ENCODE measurements at places on chromosomes 11 and 22.

DNA sequence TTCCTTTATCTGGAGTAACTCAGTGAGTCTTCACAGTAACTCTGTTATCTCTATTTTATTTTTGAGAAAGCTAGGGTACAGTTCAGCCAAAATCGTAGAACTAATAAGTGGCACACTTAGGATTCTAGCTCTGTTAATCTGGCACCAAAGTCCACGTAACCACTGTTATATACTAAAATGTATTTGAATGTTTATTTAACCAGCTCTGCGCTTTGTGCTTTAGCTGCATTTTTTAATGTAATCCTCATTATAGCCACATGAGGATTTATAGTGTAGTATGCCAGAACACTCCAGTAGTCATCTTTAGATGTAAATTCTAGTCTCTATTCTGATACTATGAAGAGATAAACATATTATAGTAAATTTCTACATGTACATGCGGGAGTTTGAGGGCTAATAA, 36.8 kb downstream of the YAP1 start:
- H3K27me3 ChIP-seq, result peaks cover 6% of the 10 kb centered on the region
- no peak overlapping the region for H3K4me3 ChIP-seq
- DNase-seq, result no peak

- no peak overlapping the region for H3K27ac ChIP-seq
- no peak for DNase-seq
- H3K4me3 ChIP-seq, result no peak overlapping the region
- H3K36me3 ChIP-seq, result no peaks in the 10 kb centered on the region
- no peaks in the 10 kb centered on the region for H3K27me3 ChIP-seq
Observed at GRCh38 chr22:49113758-49114157, 713.9 kb downstream of the BRD1 start.

- DNase-seq, result no peak
- no peak overlapping the region for H3K4me3 ChIP-seq
- no peaks in the 10 kb centered on the region for H3K27me3 ChIP-seq
- H3K27ac ChIP-seq, result no peak overlapping the region
- H3K36me3 ChIP-seq, result no peaks in the 10 kb centered on the region
- peaks cover 16% of the 10 kb centered on the region for H3K4me1 ChIP-seq
Observed at GRCh38 chr11:122803716-122804115, 34.6 kb upstream of the CRTAM start.

DNA sequence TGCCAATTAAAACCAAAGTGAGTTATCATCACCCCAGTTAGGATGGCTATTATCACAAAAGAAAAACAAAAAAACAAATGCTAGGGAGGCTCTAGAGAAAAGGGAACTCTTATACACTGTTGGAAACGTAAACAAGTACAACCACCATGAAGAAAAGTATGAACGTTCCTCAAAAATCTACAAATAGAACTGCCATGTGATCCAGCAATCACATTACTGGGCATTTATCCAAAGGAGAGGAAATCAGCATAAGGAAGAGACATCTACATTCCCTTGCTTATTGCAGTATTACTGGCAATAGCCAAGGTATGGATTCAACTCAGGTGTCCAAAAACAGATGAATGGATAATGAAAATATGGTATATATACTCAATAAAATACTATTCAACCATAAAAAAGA, 1145.1 kb downstream of the LRRC4C start:
- no peaks in the 10 kb centered on the region for H3K4me1 ChIP-seq
- no peak overlapping the region for H3K27ac ChIP-seq

GRCh38 chr22:32584650-32585049, 110.0 kb downstream of the FBXO7 start:
- no peaks in the 10 kb centered on the region for H3K4me1 ChIP-seq
- H3K4me3 ChIP-seq, result no peak overlapping the region
- no peak for DNase-seq
- H3K36me3 ChIP-seq, result no peaks in the 10 kb centered on the region

GRCh38 chr11:33716243-33716642, 15.6 kb upstream of the C11orf91 start:
- H3K4me1 ChIP-seq, result peaks cover 14% of the 10 kb centered on the region
- no peak overlapping the region for H3K27ac ChIP-seq
- no peak overlapping the region for H3K4me3 ChIP-seq
- no peak for DNase-seq

DNA sequence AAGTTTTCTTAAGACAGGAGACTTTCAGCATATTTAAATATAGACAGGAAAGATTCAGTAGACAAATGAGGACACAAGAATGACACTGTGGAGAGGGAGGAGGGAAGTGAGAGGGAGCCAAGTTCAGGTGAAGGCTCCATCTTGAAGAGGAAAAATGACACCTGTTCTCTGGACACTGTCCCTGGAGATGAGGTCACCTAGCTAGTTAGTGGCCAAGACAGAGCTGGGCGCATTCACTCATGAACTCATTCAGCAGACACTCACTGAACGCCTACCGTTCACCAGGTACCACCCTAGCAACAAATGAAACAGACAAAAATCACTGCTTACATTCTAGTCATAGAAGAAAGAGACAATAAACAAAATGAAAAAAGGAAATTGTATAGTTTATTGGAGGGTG, 103.3 kb upstream of the PARVA start:
- H3K27me3 ChIP-seq, result no peaks in the 10 kb centered on the region
- DNase-seq, result no peak
- no peak overlapping the region for H3K4me3 ChIP-seq
- no peaks in the 10 kb centered on the region for H3K4me1 ChIP-seq
- no peak overlapping the region for H3K27ac ChIP-seq

DNA sequence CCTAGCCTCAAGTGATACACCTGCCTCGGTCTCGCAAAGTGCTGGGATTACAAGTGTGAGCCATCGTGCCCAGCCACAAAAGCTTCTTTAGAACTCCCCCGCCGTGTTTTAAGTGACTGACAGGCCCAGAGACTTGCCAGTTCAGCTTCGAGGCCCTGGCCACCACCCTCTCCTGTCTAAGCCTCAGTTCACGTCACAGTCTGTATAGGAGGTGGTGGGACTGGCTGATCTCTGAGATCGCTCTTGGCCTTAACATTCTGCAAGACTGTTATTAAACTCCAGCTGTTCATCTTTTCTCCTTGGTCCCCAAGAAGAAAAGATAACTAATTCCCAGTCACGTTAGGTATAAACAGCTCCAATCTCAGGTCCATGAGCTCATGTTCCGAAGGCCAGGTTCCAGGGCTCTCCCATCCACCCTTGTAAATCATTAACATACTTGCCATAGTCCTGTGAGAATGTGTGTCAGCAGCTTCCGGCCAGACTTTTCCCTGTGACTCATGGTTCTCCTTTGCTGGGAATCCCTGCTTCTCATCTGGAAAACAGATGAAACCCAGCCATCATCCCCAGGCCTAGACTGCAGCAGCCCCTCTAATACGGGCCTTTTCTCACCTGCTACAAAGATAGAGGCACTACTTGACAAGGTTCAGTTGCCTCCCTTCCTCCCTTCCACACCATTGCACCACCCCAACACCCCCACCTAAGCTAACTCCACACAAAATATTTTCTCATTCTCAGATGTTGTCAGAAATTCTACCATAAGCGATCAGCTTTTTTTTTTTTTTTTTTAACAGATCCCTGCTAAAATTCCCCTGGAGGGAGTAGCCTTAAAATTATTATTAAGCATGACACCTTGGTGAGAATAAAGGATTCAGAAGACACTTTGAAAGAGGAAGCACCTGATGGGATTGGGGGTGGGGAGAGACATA, 5.6 kb upstream of the KIAA0930 start:
- H3K27ac ChIP-seq, result peak overlapping the region; percentile 88
- no peak overlapping the region for H3K4me3 ChIP-seq
- no peaks in the 10 kb centered on the region for H3K27me3 ChIP-seq

GRCh38 chr11:102269927-102270326, 47.4 kb upstream of the BIRC3 start:
- no peak for DNase-seq
- peaks cover 42% of the 10 kb centered on the region for H3K27me3 ChIP-seq
- H3K4me3 ChIP-seq, result no peak overlapping the region
- H3K27ac ChIP-seq, result no peak overlapping the region
- peaks cover 23% of the 10 kb centered on the region for H3K4me1 ChIP-seq

- no peak for DNase-seq
- H3K36me3 ChIP-seq, result no peaks in the 10 kb centered on the region
- H3K27me3 ChIP-seq, result no peaks in the 10 kb centered on the region
- H3K27ac ChIP-seq, result no peak overlapping the region
- no peak overlapping the region for H3K4me3 ChIP-seq
- no peaks in the 10 kb centered on the region for H3K4me1 ChIP-seq
Observed at GRCh38 chr11:134905928-134906327, 493.9 kb upstream of the B3GAT1 start.

DNA sequence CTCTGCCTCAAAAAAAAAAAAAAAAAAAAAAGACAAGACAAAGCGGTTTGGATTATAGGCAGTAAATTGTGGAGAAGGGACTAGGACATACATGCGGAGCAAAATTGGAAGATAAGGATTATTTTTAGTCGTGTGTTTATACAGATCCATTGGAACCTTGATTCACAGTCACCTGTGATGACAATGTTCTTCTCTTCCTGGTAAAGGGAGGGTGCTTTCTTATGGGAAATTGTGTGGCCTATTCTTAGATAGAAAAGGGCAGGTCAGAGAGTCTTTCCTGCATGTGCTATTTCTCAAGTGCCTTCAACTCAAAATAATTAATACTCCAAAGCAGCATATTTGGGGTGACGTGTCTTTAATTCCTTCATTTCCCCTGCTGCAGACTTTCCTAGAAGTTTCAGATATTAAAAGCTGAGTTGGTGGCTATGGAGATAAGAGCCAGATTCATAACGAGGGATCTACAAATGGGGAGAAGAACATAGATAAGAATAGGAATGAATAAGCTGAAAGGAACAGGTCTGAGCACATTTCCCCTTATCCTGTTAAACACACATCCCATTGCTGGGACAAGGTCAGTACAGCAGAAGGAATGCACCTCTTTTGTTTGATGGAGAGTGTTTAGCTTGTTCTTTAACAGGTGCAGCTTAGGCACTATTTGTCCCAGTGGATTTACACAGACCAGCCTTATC, 22.5 kb downstream of the GSTT2B start:
- H3K4me3 ChIP-seq, result no peak overlapping the region
- H3K36me3 ChIP-seq, result no peaks in the 10 kb centered on the region
- DNase-seq, result no peak
- H3K27me3 ChIP-seq, result peaks cover 4% of the 10 kb centered on the region
- H3K27ac ChIP-seq, result no peak overlapping the region
- peaks cover 2% of the 10 kb centered on the region for H3K4me1 ChIP-seq

DNA sequence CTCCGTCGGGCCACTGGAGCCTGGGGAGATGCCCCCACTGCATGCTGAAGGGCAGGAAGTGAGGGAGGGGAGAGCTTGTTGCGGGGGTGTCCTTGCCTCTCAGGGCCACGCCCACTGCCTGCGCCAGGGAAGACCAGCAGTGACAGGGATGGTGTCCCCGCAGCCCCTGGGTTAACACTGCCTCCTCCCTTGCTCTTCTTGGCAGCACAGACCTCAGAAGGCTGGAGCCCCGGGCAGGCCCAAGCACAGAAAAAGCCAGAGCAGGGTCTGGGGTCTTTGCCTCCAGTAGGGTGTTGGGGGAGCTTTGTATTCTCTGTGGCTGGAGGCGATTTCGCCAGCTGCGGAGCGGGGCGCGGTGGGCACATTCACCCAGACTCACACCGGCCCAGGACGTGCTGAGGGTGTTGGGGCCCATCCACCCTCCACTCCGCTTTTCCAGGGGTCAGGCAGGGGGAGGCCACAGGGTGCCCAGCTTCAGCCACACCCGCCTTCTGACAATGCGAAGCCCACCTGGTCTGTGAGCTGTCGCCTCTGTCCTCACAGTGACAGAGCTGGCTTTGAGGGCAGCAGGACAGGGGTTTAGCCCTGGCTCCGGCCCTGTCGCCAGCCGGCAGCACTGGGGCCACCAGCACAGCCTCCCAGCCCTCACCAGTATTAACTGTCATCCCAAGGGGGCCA, 83.7 kb downstream of the CDKN1C start:
- no peaks in the 10 kb centered on the region for H3K27me3 ChIP-seq
- no peaks in the 10 kb centered on the region for H3K4me1 ChIP-seq
- H3K4me3 ChIP-seq, result no peak overlapping the region
- DNase-seq, result no peak
- H3K27ac ChIP-seq, result no peak overlapping the region

DNA sequence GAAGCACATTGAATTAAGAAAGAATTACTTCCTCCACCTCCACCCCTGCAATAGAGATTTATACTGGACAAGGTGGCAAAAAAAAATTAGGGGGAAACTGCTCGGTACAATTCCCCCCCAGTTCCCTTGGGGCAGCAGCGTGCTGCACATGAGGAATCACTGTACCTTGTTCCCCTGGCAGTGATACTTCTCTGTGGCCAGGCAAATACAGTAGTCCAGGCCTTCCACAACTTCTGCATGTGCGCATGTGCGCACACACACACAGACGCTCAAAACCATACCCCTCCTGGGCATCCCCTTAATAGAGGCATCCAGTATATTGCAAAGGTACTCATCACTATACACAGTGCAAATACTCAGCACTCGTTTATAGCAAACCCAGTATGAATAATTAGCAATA, 68.9 kb downstream of the ARFGAP2 start:
- H3K4me1 ChIP-seq, result no peaks in the 10 kb centered on the region
- no peak overlapping the region for H3K4me3 ChIP-seq
- no peak overlapping the region for H3K27ac ChIP-seq
- DNase-seq, result no peak
- no peaks in the 10 kb centered on the region for H3K36me3 ChIP-seq
- no peaks in the 10 kb centered on the region for H3K27me3 ChIP-seq

DNA sequence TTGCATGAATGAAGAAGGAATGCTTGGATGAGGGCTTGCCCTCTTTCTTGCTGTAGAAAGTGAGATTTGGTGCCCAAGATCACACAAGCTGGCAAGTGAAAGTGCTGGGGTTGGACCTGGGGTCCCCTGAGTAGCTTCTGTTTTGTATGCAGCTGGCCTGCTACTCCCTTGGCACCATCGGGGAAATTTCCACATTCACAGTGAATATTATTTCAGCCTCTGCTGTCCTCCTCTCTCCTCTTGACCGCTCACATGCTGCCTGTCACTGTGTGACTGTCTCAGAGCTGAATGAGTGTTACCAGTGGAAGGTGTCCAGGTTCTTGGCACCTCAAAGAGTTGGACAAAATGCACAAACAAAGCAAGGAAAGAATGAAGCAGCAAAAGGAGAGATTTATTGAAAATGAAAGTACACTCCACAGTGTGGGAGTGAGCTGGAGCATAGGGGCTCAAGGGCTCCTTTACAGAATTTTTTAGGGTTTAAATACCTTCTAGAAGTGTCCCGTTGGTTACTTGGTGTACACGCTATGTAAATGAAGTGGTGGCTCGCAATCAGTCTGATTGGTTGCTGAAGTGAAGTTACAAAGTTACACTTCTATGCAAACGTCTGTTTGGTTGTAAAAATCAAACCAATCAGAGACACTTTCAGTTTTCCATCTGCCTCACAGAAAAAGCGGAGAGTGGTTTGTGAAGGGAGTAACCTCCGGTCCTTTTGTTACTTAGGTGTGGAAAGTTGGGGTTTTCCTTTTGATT, 87.4 kb downstream of the DEPDC5 start:
- H3K27me3 ChIP-seq, result no peaks in the 10 kb centered on the region
- peaks cover 10% of the 10 kb centered on the region for H3K4me1 ChIP-seq
- H3K4me3 ChIP-seq, result no peak overlapping the region
- H3K36me3 ChIP-seq, result peaks cover 59% of the 10 kb centered on the region

DNA sequence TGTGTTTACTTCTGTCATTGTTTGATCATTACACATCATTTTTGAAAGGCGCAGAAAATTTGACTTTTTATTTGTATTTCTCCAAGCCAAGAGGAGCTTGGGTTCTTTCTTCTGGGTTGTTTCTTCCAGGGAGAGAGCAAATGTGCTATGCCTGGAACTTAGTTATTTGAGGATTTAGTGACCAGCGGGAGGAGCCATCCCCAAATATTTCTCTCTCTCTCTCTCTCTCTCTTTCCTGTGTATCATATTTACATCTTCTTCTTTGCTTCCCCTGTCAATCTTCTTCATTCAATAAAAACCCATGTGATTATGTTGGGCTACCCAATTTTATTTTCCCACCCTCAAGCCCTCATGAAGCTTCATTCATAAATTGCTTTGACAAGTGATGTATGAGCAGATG, 534.5 kb downstream of the LRRC4C start:
- no peaks in the 10 kb centered on the region for H3K27me3 ChIP-seq
- H3K4me1 ChIP-seq, result no peaks in the 10 kb centered on the region
- H3K36me3 ChIP-seq, result no peaks in the 10 kb centered on the region
- H3K27ac ChIP-seq, result no peak overlapping the region

Data from activated CD4-positive, alpha-beta memory T cell treated with anti-CD3 and anti-CD28 coated beads, Interleukin-2, amount 10 ng/mL, durations not matched to agents 7 days and 5 days (primary cell).